ENCODE measurements at places on chromosomes 11 and 22. TPM values are rescaled to one million over a fixed set of nuclear protein-coding genes. Genes with fewer than 3 reads are reported as not detected.

APOA5 gene
- total RNA-seq = 1.5 TPM

OR51B2 gene
- not detected for total RNA-seq

OR8G5 gene
- not detected for total RNA-seq

GRCh38 chr11:57427727-57428082 lies 784 bp upstream of the SLC43A3 start:
- no peak overlapping the region for H3K27ac ChIP-seq
- no peaks in the 10 kb centered on the region for H3K36me3 ChIP-seq
- no peak for DNase-seq
- no peak overlapping the region for H3K4me3 ChIP-seq
- no peaks in the 10 kb centered on the region for H3K4me1 ChIP-seq

DNA sequence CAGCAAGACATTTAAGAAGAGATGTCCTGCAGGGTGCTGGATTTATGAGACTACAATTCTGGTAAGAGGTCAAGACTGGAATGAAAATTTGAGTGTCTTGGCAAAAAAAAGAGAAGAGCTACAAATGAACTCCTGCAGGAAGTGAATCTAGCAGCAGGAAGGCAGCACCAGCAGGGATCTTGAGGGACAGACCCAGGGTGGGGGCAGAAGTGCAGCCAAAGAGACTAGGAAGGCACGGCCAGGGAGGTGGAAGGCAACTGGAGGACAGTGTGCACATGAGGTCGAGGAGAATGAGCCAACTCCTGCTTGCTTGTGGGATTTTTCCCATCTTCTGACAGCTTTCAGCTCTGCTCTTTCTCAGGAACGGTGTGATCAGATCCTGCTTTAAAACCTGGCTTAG lies 263.2 kb downstream of the BUD13 start:
- H3K27me3 ChIP-seq = peaks cover 2% of the 10 kb centered on the region
- no peak overlapping the region for H3K4me3 ChIP-seq
- H3K4me1 ChIP-seq = no peaks in the 10 kb centered on the region
- H3K36me3 ChIP-seq = no peaks in the 10 kb centered on the region
- no peak overlapping the region for H3K27ac ChIP-seq

DNA sequence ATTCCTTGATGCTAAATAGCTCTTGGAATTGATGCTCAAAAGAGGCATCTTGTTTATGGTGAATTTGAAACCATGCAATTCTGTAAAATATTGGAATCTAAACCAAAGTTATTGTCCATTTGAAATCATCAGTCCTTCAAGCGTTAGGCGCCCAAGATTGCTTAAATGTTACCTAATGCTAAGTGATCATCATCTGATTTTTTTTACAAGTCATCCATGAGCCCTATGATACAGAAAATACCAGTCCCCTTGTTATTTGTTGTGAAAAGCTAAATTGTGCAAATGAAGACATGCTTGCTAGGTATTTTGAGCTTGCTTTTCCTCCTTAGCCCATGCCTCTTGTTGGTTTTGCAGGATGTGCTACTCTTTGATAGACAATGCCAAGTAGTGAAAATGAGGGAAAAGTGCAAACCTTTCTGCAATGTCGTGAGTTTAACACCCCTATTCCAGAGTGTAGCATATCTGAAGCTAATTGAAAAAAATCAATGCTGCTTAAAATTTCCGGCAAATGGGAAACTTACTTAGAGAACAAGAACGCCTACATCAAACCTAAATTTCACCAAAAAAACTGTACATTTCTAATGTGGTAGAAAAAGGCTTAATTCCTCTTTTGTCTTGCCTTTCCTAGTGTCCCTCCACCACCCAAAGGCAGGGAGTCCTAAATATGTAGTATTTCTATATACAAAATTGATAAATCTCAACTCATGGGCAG lies 1.9 kb downstream of the GRK3 start:
- no peak for DNase-seq
- no peak overlapping the region for H3K27ac ChIP-seq
- no peaks in the 10 kb centered on the region for H3K36me3 ChIP-seq
- H3K27me3 ChIP-seq = no peaks in the 10 kb centered on the region
- no peaks in the 10 kb centered on the region for H3K4me1 ChIP-seq

DNA sequence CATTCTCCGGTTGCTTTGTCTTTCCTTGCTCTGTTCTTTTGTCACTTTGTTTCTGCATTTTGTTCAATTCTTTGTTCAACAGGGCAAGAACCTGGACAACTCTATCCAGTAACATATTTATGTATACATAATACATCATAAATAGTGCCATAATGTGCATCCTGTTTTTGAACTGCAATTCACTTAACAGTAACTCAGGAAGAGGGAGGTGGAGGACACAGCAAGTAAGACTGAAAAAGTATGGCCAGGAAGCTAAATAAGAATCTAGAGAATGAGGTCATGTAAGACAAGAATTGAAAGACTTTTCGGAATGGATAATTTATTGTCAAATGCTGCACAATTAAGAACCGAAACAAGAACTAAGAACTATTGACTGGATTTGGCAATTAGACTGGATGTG lies 29.2 kb upstream of the CHORDC1 start:
- no peaks in the 10 kb centered on the region for H3K36me3 ChIP-seq
- DNase-seq = no peak
- no peaks in the 10 kb centered on the region for H3K4me1 ChIP-seq
- no peak overlapping the region for H3K27ac ChIP-seq

Data from Caco-2 (cell line).